ENCODE measurements at places on chromosomes 16 and 17.

- no peak for DNase-seq
Measured at GRCh38 chr16:50609471-50609870, 61.3 kb downstream of the NKD1 start.

GRCh38 chr17:43176119-43176570, 5.1 kb downstream of the NBR1 start:
- no peak for DNase-seq

DNA sequence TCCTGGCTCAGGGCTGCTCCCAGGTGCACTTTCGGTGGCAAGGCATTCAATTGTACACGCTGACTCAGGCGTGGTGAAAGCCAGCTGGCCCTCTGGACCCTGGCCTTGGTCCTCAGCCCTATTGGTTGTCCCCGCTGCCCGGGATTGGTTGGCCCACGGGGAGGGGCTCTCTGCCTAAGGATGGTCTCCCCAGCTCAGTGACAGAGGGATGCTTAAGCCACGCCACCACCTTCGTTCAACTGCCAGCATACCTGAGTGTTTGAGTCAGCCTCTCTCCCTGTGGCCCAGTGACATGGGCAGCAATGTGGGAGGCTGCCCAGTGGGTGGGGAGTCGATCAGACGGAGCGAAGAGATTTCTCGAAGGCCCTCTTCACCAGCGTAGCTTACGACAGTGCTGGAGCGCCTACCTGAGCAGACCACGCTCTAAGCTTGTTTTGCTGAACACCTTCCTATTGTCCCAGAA, 30.3 kb downstream of the IRF8 start:
- DNase-seq: no peak

- no peak for DNase-seq
Measured at GRCh38 chr17:68347380-68347779, 56.1 kb downstream of the ARSG start.

DNA sequence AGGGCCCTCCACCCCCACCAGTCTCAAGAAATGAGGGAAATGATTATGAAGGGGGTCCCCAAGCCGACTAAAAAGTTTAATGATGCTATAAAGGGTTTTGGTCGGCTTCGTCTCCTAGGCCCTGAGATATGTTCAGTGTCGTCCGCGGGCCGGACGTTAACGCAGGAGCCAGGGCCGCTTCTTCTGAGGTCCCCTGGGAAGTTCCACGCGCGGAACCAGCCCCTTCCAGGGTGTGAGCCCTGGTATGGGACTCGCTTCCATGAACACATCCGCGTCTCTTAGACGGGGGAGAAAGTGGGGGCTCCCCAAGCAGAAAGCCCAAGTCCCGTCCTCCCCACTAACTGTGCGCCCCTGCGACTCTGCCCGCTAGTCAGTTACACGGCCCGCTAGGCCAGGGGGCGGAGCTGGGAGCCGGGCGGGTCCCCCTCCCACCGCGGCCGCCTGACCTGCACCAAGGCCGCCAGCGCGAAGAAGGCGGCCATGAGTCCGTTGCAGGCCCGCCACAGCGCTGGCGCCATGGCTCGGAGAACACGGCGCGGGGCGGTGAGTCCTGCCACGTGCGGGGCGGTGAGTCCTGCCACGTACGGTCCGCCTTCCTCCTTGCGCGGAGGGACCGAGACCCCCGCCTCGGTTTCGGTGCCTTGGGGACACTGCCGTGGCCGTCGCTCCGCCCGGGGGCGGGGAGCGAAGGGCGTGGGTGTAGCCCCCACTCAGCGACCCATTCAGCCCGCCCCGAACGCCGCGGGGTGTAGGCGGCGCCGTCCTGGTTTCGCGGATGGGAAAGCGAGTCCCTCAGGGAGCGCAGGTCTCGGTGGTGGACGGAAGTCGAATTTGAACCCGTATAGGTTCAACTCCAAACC, at the start of gene TMEM220:
Gene TMEM220, minus strand, starts transcription at position 690 of the 860 bp plus-strand sequence. Its CDS starts 172 bp downstream, at position 518.
- DNase-seq: peak; percentile 30

DNA sequence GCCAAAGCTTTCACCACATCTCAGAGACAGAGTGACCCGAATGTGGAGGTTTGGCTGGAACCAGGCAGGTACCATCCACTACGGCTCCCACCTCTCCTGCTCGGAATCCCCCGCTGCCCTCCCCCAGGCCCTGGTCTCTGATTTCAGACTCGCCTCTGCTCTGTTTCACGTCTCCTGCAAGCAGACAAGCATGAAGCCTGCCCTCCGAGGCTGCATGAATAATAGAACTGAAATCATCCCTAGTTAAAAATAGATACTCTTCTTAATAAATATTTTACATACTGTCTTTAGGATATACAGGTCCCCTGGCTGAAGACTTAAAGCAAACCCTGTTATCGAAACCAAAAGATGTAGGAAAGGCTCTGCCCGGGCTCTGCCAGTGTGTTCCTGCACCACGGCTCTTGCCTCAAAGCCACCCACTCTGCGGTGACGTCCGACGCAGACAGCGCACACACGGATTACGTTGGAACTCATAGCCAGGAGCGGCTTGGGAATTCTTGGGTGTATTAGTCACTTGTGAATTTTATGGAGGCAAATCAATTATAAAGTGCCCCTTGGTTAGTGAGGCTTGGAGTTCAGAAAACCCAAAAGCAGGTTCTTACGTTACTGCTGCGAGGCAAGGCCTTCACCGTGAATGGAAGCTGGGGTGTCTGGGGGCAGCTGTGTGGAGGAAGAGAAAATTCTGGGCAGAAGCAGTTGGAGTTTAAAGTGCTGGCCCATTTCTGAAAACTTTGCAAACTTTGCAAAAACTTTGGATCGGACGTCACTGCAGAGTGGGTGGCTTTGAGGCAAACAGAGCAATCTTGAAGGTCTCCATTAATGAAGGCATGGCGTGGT, 25.6 kb upstream of the NPTX1 start:
- DNase-seq: no peak

DNA sequence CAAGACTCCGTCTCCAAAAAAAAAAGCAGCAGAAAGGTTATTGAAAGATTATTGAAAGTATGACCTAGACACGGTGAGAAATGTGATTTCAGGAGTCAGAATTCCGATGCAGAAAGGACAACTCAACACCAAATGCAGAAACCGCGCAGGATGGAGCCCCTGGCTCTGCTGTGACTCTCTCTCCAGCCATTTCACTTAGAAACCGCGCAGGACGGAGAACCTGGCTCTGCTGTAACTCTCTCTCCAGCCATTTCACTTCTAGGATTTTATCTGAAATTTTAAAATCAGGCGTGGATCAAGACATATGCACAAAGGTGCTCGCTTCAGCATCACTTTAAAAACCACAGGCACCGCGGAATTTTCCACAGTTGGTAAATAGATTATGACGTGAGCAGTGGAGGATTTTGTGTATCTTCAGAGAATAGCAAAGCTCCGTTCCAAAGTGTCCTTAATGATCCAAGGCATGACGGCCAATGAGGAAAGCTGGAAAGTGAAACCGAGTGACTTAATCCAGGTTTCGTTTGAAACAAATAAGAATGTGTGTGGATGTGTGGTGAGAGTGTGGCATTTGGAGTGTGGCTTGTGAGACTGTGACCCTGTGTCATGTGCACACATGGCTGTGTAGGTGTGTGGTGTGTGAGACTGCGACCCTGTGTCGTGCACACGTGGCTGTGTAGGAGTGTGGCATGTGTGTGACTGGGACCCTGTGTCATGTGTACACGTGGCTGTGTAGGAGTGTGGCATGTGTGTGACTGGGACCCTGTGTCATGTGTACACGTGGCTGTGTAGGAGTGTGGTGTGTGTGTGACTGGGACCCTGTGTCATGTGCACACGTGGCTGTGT, 9.5 kb downstream of the UTS2R start:
- no peak for DNase-seq

- no peak for DNase-seq
Measured at GRCh38 chr17:41127371-41127770, 3.4 kb upstream of the KRTAP4-12 start.

DNA sequence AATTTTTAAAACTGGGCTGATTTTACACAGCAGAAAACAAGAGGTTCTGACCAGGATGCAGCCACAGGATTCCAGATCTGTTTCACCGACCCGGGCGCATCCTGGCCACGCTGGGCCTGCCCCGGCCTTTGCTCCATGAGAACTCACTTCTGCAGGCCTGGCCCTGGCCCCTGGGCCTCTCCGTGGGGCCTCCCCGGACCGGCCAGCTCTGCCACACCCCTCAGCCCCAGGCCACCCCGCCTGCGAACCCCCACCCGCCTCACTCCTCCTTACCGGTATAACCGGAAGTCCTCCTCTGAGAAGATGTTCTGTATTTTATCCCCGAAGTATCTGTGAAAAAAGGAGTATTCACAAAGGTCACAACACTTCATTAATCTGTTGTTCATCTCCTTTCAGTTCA, 13.1 kb upstream of the HEXD start:
- DNase-seq: no peak

- DNase-seq: no peak
Measured at GRCh38 chr17:7502987-7503386, 18.8 kb downstream of the POLR2A start.

- no peak for DNase-seq
Measured at GRCh38 chr16:85711982-85712587, 23.3 kb upstream of the GINS2 start.

GRCh38 chr16:21654881-21655280, 2.5 kb upstream of the IGSF6 start:
- DNase-seq: no peak

GRCh38 chr16:66701516-66701915, 5.0 kb upstream of the CMTM4 start:
- DNase-seq: no peak

- no peak for DNase-seq
Measured at GRCh38 chr16:61540216-61540615, 496.0 kb downstream of the CDH8 start.

GRCh38 chr16:15493466-15494180, 59.2 kb downstream of the BMERB1 start:
- peak; percentile 93 for DNase-seq

- DNase-seq: no peak
Measured at GRCh38 chr17:74565126-74565525, 2.2 kb downstream of the CD300H start.

DNA sequence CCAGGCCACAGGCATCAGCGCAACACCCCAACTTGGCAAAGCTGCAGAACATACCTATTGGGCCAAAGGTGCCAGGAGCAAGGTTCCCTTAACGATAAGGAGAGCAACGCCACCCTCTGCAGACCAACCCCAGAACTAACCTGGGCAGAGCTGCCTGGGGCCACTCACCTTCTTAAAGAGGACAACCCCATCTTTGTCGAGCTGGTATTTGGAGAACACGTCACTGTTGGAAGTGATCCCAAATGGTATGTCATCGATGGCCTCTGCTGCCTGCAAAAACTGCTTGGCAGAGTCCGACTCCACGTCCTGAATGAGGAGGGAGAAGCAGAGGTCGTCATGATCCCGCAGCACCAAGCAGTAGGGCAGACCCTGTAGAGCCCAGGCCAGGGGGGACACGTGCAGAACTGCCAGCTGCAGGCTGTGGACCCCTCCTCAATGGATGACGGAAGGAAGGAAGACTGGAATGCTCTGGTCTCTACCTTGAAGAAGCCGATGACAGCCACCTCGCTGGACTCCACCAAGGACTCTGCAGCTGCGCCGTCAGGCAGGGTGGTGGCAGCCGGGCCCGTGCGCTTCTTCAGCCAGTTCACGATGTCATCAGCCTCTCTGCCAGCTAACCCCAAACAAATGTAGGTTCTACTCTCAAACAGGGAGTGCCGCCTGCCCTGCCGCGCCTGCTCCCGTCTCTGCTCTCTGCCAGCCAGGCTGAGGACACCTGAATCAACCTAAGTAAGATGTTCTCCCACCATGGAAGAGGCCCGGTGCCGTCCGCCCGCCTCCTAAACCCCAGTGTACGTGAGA, 5.2 kb downstream of the P4HB start:
- no peak for DNase-seq

- DNase-seq: no peak
Measured at GRCh38 chr17:40938981-40939380, 1.5 kb upstream of the KRT23 start.

GRCh38 chr17:40068917-40069750, 6.4 kb downstream of the THRA start:
- peak; percentile 71 for DNase-seq

DNA sequence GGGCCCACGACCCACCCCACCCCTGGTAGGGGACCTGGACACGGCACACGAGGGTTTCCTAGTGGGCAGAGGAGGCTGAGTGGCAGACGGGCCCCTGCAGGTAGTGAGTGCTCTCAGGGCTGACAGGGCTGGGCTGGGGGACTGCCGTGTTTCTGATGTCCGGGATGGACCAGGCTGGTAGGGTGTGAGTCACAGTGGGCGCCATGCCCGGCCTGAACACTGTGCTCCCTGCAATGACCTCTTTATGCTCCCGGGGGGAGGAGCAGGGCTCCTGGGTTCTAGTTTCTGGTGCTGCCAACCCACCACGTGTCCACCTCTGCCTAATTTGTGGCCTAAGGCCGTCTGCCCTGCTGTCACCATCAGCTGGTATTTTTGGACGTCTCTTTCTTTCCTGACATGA, 26.3 kb downstream of the ARHGAP23 start:
- DNase-seq: no peak

GRCh38 chr17:81267390-81268067, 27.6 kb downstream of the SLC38A10 start:
- DNase-seq: no peak

- DNase-seq: no peak
Measured at GRCh38 chr16:55661941-55662643, 6.3 kb downstream of the SLC6A2 start.

DNA sequence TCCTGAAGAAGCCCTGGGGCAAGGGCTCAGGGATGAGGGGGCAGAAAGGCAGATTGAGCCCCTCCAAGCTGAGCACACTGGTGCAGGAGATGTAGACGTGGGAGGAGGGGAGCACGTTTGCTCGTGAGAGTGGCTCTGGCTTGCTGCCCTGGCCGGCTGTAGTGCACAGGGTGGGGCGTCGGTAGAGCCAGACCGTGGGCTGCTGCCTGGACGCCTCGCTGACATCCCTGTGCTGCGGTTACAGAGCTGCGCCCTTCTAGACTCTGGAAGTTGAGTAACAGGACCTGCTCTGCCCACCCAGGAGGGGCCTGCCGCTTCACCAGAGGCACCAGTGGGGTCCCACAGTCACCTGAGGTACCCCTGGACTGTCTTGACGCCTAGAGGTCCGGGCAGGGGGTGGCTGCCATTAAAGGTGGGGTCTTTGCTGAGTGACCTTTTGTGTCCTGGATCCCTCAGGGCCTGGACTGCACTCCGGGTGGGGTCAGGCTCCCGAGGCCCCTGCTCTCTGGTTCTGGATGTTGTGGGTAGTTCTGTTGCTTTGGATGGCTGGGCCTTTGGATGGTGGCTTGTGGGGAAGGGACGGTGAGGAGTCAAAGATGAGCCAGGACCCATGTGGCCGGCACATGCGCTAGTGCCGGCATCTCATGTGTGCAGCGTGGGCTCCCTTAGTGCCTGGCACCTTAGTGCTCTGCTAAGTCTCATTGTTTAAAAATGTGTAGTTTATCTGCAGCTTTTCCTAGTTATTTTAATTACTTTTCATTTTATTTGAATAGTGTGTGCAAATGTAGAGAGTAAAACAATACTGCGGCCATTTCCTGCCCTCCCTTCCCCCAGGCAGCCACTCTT, 41.7 kb downstream of the PGS1 start:
- DNase-seq: no peak

DNA sequence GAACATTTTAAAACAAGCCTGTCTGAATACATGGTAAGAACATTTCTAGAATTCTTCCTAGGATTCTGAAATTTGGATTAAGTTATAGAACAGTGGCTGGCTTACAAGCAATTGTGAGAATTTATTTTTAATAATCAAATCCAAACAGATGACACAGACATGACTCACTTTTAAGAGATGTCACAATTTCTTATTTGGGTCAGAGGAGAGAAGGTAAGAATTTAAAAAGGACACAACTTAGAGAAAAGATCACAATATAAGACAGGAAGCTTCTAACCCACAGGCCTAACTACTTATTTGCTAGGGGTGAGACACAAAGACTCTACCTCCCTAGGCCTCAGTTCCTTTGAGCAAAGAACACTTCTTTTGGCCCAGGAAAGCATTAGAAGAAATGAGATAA, 32.7 kb downstream of the ZZEF1 start:
- DNase-seq: no peak
